ENCODE measurements at places on chromosomes 4 and X.

- no peak for DNase-seq
Observed at GRCh38 chrX:72101597-72102037, 30.1 kb downstream of the RTL5 start.

DNA sequence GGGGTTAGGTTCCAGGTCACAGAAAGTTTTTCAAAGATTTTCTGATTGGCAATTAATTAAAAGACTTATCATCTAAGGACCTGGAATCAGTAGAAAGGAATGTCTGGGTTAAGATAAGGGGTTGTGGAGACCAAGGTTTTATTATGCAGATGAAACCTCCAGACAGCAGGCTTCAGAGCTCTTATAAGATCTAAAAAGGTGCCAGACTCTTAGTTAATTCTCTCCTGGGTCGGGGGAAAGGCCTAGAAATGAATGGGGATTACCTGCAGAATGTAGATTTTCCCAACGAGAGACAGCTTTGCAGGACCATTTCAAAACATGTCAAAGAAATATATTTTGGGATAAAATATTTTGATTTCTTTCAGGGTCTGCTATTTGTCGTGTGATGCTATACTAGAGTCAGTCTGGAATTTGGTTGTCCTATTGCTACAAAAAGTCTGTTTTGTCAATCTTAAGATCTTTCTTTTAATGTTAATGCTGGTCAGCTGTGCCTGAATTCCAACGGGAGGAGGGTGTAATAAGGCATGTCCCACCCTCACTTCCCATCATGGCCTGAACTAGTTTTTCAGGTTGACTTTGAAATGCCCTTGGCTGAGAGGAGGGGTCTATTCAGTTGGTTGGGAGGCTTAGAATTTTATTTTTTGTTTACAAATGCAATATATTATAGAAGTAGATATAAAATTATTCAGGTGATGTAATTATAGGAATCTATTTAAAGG lies 15.8 kb downstream of the EGF start:
- no peak for DNase-seq

- DNase-seq = no peak
Observed at GRCh38 chr4:36652857-36653256, 371.4 kb downstream of the DTHD1 start.

DNA sequence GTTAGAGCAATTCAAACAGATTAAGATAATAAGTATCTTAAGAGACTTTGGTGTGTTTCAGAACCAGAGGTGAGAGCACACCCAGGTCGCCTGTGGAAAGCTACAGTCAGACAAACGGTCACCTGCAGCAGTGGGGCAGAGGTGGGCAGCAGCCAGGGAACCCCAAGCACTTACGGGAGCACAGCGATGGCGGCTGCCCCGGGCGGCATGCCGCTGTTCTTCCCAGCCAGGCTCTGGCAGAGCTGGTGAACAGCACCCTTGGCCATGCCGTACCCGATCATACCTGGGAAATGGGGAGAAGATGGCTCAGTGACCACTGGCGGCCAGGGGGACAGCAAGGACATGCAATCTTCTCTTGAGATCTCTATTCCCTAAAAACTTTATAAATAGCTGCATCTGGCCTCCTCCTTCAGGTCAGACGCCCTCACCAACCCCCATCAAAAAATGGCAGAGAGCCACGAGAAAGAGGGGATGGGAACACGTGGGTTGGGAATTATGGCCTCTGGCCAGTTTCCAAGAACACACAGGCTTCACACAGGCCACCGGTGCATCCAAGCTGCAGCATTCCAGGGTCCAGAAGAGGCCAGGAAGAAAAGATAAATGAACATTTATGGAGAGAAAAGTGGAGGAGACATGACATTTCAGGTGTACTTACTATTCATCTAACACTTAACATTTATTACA lies 19.7 kb downstream of the QDPR start:
- no peak for DNase-seq

DNA sequence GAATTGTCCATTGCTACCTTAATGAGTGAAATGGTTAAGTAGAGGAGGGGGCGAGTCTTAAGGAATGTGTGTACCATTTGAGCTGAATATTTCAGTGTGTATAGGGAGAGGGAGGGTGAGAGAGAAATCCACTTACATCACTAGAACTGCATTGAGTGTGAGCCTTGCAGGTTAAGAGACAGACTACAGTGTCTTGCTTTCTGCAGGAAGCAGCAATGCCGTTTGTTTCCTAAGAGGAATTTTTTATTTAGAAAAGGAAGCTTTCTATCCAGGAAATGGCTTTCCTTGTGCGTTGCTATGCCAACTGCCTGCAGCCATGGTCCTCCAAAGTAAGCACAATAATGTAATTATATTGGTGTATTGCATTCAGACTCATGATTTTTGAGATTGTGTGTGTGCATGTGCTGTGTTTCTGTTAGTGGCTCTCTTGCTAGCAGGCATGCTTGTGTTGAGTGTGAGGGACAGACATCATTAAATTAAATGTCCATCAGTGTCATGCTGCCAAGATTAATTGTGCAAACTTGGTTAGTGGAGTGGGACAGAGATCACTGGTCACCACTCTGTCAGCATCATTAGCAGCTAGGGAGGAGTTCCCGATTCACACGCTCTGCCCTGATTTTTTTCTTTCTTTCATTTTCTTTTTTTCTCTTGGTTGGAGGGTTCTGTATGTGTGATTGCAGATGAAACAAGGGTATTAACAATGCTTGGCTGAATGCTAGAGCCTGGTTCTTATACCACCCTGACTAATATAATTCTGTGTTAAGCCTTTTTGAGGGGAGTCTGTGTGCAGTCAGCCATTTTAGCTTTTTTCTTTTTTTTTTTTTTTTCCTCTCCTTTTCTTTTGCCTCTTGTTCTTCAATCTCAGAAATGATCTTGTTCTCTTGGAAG lies 164.3 kb downstream of the RAPGEF2 start:
- no peak for DNase-seq

GRCh38 chr4:21792736-21793135 lies 155.8 kb downstream of the KCNIP4 start:
- DNase-seq = no peak

DNA sequence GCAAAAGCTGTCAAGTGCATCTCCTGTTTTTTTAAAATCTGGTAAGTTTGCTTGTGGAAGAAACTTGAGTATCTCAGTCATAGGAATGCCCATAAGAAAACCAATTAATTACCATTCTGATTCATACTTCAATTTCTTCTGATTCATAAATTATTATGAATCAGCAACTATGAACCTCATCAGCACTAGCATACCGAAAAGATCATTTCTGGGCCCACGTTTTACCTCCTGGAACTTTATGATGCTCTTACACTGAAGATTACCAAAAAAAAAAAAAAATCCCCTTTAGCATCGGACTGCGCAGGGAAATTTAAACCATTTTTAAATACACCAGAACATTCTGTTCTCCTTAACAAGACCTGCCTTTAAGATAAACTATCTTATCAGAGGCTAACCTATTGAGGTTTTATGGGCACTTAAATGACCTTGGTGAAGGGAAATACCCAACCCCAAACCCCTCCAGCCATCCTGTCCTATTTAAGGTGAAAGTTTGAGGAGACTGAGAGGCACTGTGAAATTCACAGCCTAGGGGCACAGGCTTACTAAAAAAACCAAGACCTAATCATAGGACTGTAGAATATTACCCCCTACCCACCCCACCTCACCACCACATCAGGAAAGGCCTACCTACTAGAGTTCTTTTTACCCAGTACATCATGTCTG lies 38.2 kb upstream of the ABCG2 start:
- no peak for DNase-seq

GRCh38 chr4:153039542-153040185 lies 103.5 kb downstream of the FHDC1 start:
- no peak for DNase-seq

DNA sequence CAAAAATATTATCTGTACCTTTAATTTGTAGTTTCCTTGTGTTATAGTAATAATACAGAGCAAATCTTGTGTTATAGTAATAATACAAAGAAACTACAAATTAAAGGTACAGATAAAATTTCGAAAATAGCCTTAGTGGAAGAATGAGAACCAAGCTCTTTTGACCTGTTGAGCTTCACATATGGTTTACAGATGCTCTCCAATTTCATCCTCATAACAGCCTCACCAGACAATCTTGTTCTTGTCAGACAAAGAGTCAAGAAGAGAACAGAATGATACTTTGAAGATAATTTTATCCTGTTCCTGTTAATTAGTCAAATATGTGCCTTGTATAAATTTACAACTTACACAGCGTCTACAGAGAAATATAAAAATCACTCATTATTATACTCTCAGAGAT lies 12.8 kb downstream of the ATXN3L start:
- no peak for DNase-seq

- DNase-seq = no peak
Observed at GRCh38 chr4:171621646-171622045, 191.6 kb upstream of the GALNTL6 start.

DNA sequence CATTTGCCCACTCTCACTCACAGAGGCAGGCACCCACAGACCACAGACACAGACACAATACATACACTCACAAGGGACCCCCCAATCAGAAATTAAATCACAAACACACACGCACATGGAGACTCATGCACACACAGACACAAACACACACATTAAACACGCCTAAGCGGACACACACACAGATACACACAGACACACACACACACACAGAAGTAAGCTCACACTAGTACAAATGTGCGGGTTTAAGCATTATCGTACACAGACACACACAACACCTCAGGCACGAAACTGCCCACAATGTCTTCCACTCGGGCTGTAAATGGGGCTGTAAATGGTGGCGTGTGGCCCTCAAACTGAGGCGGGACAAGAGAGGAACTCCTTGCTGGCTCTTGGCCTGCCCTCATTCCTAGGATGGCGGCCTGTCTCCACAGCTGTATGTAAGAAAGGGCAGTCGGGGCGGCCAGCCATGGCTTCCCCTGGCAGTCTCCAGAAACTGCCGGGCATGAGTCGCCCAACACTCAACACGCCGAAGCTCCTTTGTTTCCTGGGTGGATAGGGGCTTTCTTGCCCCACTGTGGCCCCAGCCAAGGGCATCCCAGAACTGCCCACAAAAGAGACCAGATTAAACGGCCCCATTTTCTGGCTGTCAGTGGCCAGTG lies 53.9 kb downstream of the NBDY start:
- DNase-seq = no peak

- DNase-seq = no peak
Observed at GRCh38 chr4:137688651-137689050, 156.4 kb upstream of the PCDH18 start.

- no peak for DNase-seq
Observed at GRCh38 chr4:98094118-98094517, 49.2 kb downstream of the STPG2 start.

DNA sequence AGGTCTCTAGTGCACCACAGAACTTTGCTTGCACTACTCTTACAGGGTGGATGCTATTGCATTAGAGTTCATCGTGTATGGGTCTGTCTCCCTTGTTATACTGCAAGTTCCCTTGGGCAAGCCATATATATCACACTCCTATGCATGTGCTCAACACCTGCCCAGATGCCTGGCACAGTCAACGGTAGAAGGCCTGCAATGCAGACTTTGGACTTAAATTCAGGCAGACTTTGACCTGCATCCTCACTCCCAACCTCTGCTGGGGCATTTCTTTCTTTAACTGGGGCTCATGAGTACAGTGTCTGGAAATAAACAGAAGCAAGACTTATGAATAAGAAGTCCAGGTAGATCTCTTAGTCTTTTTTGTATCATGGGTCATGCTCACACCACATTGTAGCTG lies 148.2 kb downstream of the LDB2 start:
- DNase-seq = no peak

- no peak for DNase-seq
Observed at GRCh38 chrX:71366674-71367256, 608 bp downstream of the TAF1 start.

GRCh38 chr4:84492737-84493091 lies 6.4 kb downstream of the NKX6-1 start:
- no peak for DNase-seq

DNA sequence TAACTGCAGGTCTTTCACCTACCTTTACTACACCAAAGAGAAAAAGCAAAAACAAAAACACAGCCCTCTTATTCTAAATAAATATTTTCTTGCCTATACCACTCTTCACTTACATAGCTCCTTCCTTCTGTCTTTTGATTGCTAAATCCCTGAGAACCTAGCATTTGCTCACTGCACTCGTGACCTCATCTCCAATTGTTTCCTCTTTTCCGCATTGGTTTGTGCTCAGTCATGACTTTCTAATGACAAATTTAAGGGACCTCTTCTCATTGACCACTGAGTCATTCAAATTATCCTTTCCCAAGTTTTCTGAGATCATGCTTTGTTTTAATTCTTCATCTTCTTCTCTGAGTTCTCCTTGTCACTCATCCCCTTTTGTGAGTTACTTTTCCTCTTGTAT lies 1697.1 kb downstream of the STIM2 start:
- DNase-seq = no peak

- DNase-seq = no peak
Observed at GRCh38 chr4:69523385-69524132, 27.9 kb upstream of the UGT2B4 start.

- DNase-seq = no peak
Observed at GRCh38 chr4:98510340-98510739, 148.1 kb downstream of the TSPAN5 start.

GRCh38 chr4:79682161-79682560 lies 274.1 kb upstream of the GK2 start:
- no peak for DNase-seq

DNA sequence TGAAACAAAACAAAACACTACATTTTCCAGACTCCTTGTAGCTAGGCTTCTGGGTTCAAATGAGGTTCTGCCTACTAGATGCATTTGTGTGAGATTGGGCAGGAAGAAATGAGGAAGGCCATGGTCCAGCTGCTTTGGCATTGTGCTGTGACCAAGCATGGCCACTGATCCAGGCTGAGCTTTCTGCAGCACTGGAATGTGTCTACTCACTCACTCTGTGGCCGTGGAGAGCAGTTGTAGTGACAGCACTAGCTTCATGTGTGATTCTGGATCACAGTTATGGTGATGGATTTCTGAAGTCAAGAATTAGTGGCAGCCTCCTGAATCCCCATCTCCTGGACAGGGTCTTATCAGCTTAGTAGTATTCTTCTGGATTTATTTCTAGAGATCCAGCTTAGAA lies 358.9 kb downstream of the GPAT3 start:
- no peak for DNase-seq

DNA sequence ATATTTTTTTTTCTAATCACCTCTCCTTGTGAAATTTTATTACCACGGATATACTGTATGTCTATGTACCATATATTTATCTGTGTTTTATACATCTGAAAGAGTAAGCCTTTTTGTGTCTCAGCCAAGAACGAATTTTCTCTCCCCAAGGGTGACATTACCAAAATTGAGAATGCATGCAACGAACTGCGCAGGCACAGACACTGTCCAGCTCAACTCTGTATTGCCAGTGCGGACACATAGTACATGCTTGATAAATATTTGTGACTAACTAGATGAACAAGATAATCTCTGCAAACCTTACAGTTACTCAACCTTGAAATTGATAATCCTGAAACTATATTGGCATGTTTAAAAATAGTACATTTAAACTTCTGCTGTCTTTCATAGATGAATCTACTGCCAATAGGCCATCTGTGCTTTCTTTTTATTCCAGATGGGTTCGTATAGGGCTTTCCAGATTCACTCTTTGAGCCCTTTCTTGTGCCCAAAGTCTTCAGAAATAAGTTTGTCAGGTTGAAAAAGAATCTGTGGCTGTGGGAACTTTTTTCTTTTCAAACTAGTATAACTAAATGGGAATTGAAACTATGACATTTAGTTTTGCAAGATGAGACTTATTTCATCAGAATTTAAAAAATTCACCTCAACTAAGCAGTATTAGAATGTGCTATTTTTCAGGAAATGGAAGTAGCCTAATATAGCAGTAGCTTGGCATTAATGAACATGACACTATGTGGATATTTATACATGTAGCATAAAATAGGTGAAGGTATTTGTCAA lies 38.9 kb downstream of the DTHD1 start:
- DNase-seq = no peak

- DNase-seq = no peak
Observed at GRCh38 chrX:150772150-150772970, 79.2 kb downstream of the MTMR1 start.

All from RWPE2 (cell line).